ENCODE measurements at places on chromosomes 3 and 15. TPM values are rescaled to one million over a fixed set of nuclear protein-coding genes. Genes with fewer than 3 reads are reported as not detected.

The NTRK3 gene
- 25.4 TPM for total RNA-seq

The GOLGA6D gene
- not detected for total RNA-seq

The HESX1 gene
- total RNA-seq: 0.38 TPM

The C15orf62 gene
- total RNA-seq: not detected

The LINS1 gene
- 10.1 TPM for total RNA-seq

The AP3B2 gene
- 0.77 TPM for total RNA-seq

The CELSR3 gene
- 3.1 TPM for total RNA-seq

The SUMF1 gene
- total RNA-seq: 23.5 TPM

The SLC51A gene
- total RNA-seq: not detected

The CRABP1 gene
- 1.3 TPM for total RNA-seq

The NR2E3 gene
- total RNA-seq: not detected

The LPP gene
- total RNA-seq: 7.9 TPM

The SERPINI1 gene
- total RNA-seq: 2.2 TPM

The SH2D7 gene
- total RNA-seq: not detected

The GOLGA6A gene
- total RNA-seq: 0.09 TPM

The RFX7 gene
- total RNA-seq: 11.8 TPM

The DTX3L gene
- 7.0 TPM for total RNA-seq

The SV2B gene
- total RNA-seq: not detected

The DNAH1 gene
- total RNA-seq: 1.7 TPM

The CSPG5 gene
- total RNA-seq: 1.2 TPM

The CPB1 gene
- not detected for total RNA-seq

The ITIH1 gene
- total RNA-seq: not detected

The ADGRG7 gene
- not detected for total RNA-seq

The SATB1 gene
- not detected for total RNA-seq

The FBXL22 gene
- 0.25 TPM for total RNA-seq

The GPR62 gene
- total RNA-seq: not detected

The CFAP100 gene
- total RNA-seq: not detected

The NRG4 gene
- total RNA-seq: 0.29 TPM

The KCNAB1 gene
- total RNA-seq: not detected

The SNTN gene
- total RNA-seq: not detected

The BTD gene
- 14.3 TPM for total RNA-seq

The OXNAD1 gene
- 9.8 TPM for total RNA-seq

The SLC12A1 gene
- not detected for total RNA-seq

The SLC28A2 gene
- total RNA-seq: not detected
